ENCODE measurements at places on chromosomes 2 and 18.

DNA sequence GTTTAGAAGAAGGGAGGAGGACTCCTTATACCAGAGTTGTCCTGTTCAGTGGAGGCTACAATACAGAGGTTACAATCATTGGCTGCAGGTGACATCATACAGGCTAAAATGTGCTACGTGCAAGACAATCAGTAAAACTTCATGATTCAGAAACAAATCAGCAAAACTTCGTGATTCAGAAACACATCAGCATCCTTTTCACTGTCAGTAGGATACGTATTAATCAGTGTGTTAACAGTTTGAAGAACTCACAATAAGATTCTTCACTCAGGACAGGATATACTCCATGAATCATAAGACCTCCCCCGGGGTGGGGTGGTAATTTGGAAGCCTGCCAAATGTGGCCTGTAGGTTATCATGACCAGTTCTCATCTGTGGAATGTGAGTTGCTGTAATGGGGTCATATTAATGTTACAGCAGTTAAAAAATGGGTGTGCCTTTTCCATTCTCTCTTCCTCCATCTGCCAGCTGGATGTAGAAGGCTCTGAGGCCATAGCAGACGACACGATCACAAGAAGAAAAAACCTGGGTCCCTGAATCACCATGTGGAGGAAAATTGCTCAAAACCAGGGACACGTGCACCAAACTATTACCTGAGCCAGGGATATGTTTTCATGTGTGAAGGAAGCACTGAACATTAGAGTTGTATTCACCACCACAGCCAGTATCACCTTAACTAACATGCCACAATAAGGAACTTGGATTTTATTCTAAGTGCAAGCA, 134.8 kb upstream of the CREB1 start:
- DNase-seq, result no peak

GRCh38 chr2:16072638-16073290, 132.4 kb downstream of the MYCN start:
- DNase-seq, result no peak

GRCh38 chr2:202112041-202112440, 39.0 kb downstream of the KIAA2012 start:
- DNase-seq, result no peak

DNA sequence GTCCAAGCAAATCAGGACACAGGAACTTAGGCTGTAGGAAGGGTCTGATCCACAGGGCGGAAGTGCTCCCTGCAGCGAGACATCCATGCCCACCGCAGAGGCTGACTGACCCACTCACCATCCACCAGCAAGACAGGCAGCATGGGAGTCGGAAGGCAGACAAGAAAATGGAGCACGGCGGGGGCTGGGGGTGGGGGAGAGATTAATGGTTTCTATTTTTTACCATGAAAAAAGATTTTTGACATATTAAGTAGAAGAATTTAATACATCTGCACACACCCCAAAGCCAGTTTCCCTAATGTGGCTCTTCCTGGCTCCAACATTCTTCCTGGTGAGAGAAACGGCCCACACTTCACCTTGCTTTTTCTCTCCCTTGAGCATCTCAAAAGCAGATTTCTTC, 55.1 kb upstream of the ST8SIA3 start:
- DNase-seq, result no peak

- DNase-seq, result no peak
These were observed 143.4 kb downstream of the EML6 start for GRCh38 chr2:54866868-54867267.

Measured in colonic mucosa (tissue), 4 donors.